Stimulated activated CD4-positive, alpha-beta T cell treated with anti-CD3 and anti-CD28 coated beads, TNF-alpha, amount 100 ng/mL, for 24 hours (primary cell): ENCODE measurements at places on chromosomes 4 and X.

DNA sequence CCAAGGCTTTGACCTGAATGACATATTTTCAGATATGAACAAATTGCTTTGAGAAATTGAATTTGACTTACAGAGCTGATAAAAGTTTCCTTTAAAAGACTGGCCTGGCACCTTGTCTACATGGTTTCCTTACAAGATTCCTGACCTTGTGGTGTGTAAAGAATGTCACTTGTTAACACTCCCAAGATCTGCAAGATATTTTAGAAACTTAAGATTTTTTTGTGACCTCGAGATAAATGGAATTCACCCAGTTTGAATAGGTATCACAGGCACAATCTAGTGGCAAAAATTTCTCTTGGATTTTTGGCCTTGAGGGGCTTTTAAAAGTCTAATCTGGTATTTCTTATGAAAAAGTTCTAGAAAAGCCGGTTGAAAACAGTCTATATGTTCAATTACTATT is 1568.9 kb upstream of the IGFBP7 start:
- DNase-seq: no peak

- DNase-seq: no peak
These were observed 1.0 kb upstream of the DAPP1 start for GRCh38 chr4:99815597-99816011.

DNA sequence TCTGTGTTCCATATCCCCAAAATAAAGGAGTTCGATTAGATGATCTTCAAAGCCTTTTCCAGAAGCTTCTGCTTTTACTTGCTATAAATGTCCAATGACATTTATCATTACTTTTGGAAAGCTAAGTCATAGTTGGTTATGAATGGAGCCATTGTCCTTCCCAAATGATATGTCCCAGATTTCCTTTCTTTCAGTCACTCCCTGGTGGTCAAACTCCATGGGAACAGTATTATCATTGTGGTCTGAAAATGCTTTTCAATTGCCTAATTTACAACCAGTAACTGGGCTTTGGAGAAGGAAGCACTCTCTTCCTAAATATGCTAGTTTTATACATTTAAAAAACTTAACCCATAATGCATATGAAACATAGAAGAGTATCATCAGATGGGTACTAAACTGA is 571.5 kb upstream of the AMOT start:
- DNase-seq: no peak

DNA sequence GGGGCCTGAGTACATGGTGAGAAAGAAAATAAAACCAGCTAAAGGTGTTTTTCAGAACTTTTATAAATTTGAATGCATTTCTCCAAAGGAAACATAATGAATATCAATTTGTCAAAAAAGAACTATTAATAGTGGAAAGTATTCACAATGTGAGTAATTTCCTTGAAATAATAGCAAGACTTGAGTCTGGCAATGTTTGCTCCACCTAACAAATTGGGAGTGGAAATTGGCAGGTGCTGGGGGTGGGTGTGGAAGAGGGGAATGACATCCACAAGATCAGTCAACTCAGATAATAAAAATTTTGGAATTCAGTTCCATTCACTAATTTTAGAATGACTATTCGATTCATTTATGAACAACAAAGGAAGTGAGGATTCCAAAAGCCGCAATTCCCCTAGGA is 884.8 kb upstream of the SLIT2 start:
- no peak for DNase-seq

DNA sequence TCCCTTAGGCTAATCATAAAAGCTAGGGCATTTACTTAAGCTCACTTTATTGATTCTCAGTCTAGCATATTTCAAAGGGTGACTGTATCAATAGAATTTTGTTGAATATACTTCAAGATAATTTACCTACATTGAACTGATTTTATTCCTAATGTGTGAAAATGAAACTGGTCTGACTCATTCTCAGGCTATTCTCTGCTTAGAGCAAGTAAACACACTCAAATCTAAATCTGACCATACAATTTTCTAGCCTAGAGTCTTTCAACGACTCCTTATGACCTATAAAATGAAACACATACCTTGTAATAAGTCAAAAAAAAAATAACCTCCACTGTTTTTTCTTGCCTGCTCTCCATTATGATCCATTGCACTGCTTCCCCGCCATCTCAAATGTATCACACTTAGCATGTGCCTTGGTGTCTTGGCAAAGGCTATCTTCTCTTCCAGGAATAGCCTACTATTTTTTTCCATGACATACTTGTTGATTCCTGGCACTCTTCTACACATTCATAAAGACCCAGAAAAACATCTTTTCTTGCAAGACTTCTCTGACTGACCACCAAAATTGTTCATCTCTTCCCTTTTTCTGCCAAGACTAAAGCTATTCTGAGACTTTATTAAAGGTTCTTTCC is 965.1 kb upstream of the HS3ST1 start:
- DNase-seq: no peak
